Left lobe of liver (tissue), 2 donors: ENCODE measurements at places on chromosomes 3 and 15. TPM values are rescaled to one million over a fixed set of nuclear protein-coding genes. Genes with fewer than 3 reads are reported as not detected.

Gene UROC1
- total RNA-seq = 112 TPM

Gene SH2D7
- not detected for total RNA-seq

Gene HDAC11
- 4.6 TPM for total RNA-seq

Gene RLBP1
- not detected for total RNA-seq

Gene APOD
- total RNA-seq = 0.25 TPM

Gene NRROS
- total RNA-seq = 1.7 TPM

Gene INTS14
- total RNA-seq = 14.3 TPM

Gene TMF1
- 9.2 TPM for total RNA-seq

Gene CCDC39
- not detected for total RNA-seq

Gene GHSR
- total RNA-seq = not detected

Gene SEMA3B
- total RNA-seq = 5.7 TPM

Gene MOBP
- not detected for total RNA-seq

Gene CD86
- 1.4 TPM for total RNA-seq

Gene EXD1
- not detected for total RNA-seq

Gene TRPC1
- 0.43 TPM for total RNA-seq
